ENCODE measurements at places on chromosomes 5 and 9.

DNA sequence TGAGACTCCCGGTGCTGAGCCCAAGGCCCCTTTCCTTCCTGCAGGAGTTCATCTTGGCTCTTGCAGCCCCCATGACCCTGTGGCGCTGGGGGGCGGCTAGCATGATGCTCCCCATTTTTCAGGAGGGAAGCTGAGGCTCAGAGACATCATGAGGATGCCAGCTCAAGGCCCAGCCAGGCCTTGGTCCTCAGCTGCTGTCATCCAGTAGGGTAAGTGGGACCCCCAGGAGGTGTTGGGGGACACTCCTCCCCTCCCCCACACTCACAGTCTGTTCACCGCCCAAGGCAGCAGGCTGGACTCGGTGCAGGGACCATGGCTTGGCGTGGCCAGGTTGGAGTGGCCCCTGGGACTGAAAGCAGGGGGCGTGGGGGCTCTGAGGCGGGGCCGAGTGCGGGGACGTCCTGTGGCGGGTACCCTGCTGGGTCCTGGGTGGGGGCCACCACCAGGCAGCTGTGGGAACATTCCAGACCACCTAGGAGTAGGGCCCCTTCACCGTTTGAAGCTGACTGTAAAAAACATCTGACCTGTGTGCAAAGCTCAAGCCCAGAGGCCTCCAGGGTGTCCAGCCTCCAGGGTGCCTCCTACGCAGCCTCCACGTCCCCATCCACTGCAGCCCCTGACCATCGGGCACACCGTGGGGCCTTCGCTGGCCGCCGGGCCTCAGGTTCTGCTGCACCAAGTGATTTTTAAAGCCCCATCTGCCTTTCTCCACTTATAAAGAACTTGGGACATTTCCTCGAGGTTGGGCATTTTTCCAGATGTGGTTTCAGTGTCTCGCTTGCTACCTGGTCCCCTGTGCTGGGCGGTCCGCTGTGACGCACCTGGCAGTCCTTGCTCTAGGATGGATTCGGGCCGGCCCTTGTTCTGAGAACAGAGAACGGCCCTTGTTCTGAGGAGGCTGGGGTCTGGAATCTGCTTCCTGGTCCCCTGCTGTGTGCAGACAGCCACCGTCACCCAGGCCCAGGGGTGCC, 3.4 kb upstream of the NOTCH1 start:
- no peak for DNase-seq

DNA sequence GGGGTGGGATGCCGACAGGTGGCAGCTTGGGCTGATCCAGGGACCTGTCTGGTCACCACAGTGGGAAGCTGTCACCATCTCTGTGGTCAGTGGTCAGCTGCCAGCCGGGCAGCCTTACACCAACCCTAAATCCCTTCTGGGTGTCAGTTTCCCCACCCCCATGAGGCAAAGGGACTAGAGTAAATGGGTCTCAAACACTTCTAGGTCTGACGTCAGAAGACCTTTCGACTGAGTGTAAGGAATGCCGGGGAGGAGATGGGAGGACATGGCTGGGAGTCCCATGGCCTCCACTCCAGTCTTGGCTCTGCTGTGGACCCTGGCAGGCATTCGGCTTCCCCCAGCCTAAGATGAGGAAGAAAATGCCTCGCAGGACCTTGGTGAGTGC, 40.3 kb upstream of the SLC25A51 start:
- no peak for DNase-seq

DNA sequence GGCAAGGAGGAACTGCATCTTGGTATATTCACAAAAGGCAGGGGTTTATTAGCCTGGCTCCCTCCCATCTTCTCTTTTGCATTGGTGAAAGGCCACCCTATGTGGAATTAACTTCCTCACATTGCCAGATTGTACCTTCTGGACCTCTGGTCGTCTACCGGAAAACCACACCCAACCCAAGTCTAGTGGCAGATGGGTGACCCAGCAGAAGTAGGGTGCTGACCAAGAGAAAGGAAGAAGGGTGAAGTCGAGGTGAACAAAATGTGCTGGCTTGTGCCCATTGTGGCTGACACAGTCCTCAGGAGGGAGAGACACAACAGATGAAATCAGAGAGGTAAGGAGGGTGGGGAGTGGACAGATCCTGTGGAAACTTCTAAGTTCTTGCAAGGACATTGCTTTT, 39.8 kb upstream of the DAP start:
- no peak for DNase-seq

DNA sequence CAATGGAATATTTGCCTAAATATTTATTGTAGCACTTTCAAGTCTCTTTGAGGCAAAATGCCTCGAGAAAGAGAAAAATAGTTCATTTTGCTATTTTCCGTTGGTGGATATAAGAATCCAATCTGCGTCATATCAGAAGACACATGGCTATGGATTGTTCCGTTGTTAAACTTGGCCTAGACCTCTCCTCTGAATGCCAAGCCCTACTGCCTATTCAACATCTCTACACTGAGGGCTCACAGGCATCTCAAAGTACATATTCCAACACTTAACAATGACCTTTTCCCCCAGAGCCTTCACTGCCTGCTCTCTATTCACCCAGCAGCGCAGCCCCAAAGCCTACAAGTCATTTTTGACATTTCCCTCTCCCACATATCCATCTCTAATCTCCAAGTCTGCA, 350.1 kb downstream of the GLIS3 start:
- no peak for DNase-seq

DNA sequence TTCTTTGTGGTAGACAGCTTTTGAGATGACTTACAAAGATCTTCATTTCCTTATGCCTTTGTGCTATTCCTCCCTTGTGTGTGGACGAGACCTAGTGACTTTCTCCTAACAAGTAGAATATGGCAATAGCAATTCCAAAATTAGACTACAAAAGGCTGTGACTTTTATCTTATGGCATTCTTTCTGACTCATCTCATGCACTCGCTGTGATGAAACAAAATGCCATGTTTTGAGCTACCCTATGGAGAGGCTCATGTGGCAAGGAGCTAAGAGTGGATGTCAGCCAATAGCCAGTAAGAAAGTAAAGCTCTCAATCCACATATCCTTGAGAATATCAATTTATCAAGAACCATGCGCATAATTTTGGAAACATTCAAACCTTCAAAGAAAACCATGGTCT, 380.5 kb upstream of the SMC2 start:
- no peak for DNase-seq

- no peak for DNase-seq
Measured at GRCh38 chr9:113530022-113530635, 66.6 kb downstream of the RGS3 start.

GRCh38 chr5:38426490-38426889, 130.0 kb downstream of the LIFR start:
- no peak for DNase-seq

- no peak for DNase-seq
Measured at GRCh38 chr5:66958201-66958979, 238.2 kb downstream of the CD180 start.

- no peak for DNase-seq
Measured at GRCh38 chr9:128946571-128947276, 679 bp downstream of the DOLK start.

- DNase-seq = no peak
Measured at GRCh38 chr9:89724659-89725058, 119.8 kb downstream of the GADD45G start.

GRCh38 chr9:94991961-94992907, 265.7 kb downstream of the AOPEP start:
- DNase-seq = no peak

GRCh38 chr5:159033351-159033657, 66.4 kb downstream of the EBF1 start:
- no peak for DNase-seq

GRCh38 chr5:98464737-98465330, 308.6 kb upstream of the RGMB start:
- no peak for DNase-seq

DNA sequence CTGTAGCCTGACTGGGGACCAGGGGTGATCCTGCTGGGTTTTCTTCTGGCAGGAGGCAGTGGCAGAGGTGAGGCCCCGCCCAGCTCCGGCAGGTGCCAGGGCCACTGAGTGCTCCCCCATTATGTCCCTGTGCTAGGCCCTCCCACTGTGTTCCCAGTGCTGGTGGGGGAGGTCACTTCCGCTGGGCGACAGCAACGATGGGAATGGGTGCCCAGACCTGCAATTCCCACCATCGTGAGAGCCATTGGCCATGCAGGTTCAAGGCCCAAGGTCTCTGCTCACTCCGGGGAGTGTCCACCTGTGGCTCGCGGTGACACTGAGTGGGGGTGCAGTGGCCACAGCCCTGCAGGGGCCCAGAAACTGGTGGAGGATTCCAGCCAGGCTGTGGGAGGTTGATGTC, 98.6 kb downstream of the RXRA start:
- DNase-seq = no peak

DNA sequence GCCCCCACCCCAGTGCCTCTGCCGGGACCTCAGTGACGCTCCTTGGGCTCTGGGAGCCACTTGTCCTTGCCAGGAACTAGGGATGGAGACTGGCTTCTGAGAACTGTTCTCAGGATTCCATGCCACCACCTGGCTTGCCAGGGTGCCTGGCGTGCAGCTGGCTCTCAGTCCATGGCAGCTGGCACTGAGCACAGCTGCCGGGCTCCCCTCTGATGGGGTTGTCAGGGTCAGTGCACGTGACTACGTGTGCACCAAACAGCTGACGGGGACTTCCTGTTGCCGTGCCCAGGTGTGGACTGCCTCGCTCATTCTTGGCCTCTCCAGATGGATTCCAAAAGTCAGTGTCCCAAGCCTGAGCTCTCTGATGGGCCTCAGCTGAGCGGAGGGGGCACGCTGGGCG, 9.4 kb downstream of the KCNT1 start:
- DNase-seq = no peak

GRCh38 chr5:45694255-45694814, 1.8 kb downstream of the HCN1 start:
- DNase-seq = no peak

DNA sequence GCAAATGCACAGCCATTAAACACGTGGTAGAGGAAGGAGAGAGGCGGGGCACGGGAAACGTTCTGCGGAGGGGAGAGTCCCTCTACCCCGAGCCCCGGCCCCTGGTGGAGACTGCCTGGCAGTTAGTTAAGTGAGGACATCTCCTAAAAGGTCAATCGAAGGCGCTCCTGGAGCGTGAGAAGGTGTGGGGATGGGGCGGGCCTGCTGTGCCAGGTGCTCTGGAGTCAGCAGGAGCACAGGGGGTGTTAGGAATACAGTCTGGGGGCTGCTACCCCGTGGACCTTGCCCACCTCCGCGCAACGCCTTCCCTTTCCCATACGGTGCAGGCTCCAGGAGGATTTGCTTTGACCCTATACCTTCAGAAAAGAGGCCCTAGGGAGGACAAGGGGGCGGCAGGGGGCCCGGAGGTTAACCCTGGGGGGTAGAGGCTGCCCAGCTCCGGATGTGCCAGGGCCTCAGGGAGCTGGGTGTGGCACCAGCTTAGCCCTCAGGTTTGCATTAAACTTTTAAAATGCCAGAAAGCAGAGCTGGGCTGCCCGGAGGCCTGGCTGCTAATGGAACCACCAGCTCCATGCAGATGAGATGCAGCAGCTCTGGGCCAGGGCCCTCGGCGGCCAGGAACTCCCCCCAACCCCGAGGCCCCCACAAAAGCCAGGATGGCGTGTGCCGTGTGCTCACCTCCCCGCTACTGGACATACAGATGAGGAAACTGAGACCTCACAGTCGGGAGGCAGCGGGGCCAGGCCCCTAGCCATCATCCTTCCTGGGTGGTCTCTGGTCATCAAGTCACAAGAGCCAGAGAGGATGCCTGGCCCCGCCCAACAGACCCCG, 39.2 kb downstream of the NACC2 start:
- no peak for DNase-seq
